Stomach (tissue), 19 donors: ENCODE measurements at places on chromosomes 2 and 18. TPM values are rescaled to one million over a fixed set of nuclear protein-coding genes. Genes with fewer than 3 reads are reported as not detected.

DNA sequence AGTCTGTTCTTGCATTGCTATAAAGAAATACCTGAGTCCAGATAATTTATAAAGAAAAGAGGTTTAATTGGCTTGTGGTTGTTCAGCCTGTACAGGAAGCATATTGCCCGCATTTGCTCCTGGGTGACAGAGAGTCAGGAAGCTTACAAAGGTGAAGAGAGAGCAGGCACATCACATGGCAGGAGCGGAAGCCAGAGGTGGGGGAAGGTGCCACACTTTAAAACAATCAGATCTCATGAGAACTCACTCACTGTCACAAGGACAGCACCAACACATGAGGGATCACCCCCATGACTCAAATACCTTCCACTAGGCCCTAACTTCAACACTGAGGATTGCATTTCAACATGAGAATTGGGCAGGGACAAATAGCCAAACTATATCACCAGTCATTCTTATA, 124.8 kb upstream of the COL5A2 start:
- no peaks in the 10 kb centered on the region for H3K4me1 ChIP-seq
- H3K36me3 ChIP-seq, result no peaks in the 10 kb centered on the region
- no peaks in the 10 kb centered on the region for H3K27me3 ChIP-seq
- no peak overlapping the region for H3K4me3 ChIP-seq

- H3K27ac ChIP-seq, result no peak overlapping the region
- H3K4me1 ChIP-seq, result no peaks in the 10 kb centered on the region
- no peaks in the 10 kb centered on the region for H3K27me3 ChIP-seq
- no peak overlapping the region for H3K4me3 ChIP-seq
- no peak for DNase-seq
Observed at GRCh38 chr2:8858910-8859309, 21.5 kb upstream of the KIDINS220 start.

DNA sequence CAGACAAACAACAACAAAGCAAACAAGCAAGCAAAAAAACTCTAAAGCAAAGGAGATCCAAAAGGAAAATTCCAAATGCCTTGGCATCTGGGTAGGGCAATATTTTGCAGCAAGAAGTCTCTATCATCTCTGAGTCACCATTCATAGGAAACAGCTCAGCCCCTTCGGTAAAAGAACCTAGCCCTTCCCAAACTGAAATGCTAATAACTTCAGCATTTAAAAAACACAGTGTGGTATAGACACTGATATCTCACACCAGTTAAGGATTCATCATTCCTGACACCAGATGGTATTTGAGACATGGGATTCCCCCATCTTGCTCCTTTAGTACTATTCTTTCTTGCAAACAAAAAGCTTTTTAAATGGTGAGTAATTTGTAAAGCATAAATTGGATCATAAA, 491.8 kb downstream of the TXNL1 start:
- no peaks in the 10 kb centered on the region for H3K4me1 ChIP-seq
- no peaks in the 10 kb centered on the region for H3K36me3 ChIP-seq
- no peaks in the 10 kb centered on the region for H3K27me3 ChIP-seq
- no peak overlapping the region for H3K27ac ChIP-seq

GRCh38 chr2:238108423-238109183, 8.5 kb downstream of the ESPNL start:
- peaks cover 9% of the 10 kb centered on the region for H3K27me3 ChIP-seq
- H3K4me3 ChIP-seq, result no peak overlapping the region
- no peaks in the 10 kb centered on the region for H3K36me3 ChIP-seq
- DNase-seq, result no peak
- no peaks in the 10 kb centered on the region for H3K4me1 ChIP-seq
- no peak overlapping the region for H3K27ac ChIP-seq

- H3K27ac ChIP-seq, result no peak overlapping the region
- no peak overlapping the region for H3K4me3 ChIP-seq
- H3K27me3 ChIP-seq, result no peaks in the 10 kb centered on the region
- H3K4me1 ChIP-seq, result peaks cover 11% of the 10 kb centered on the region
- DNase-seq, result no peak
Observed at GRCh38 chr2:120319686-120320317, 26.1 kb upstream of the INHBB start.

- DNase-seq, result no peak
- H3K27me3 ChIP-seq, result peaks cover 16% of the 10 kb centered on the region
- H3K4me3 ChIP-seq, result no peak overlapping the region
- H3K4me1 ChIP-seq, result peaks cover 18% of the 10 kb centered on the region
- no peak overlapping the region for H3K27ac ChIP-seq
Observed at GRCh38 chr18:79794846-79795245, 2.9 kb upstream of the KCNG2 start.

- no peaks in the 10 kb centered on the region for H3K36me3 ChIP-seq
- H3K27ac ChIP-seq, result no peak overlapping the region
- H3K4me1 ChIP-seq, result no peaks in the 10 kb centered on the region
- no peak overlapping the region for H3K4me3 ChIP-seq
Observed at GRCh38 chr2:104744537-104744936, 109.4 kb upstream of the POU3F3 start.

DNA sequence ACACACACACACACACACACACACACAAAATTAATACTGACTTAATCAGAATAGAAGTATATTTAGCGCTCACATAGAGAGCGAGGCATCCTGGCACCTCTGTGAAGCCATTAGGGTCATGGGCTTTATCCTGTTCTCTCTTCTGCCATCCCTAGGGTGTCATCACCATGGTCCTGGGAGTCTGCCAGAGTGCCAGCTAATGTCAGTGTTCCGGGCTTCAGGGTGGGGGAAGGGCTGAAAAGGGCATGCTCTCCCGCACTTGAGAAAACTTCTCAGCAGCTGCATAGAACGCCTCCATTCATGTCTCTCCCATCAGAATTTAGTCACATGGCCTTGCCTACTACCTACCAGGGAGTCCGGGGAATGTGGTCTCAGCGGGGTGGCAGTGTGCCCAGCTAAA, 19.7 kb upstream of the DYNC2LI1 start:
- DNase-seq, result no peak
- H3K36me3 ChIP-seq, result no peaks in the 10 kb centered on the region
- H3K4me1 ChIP-seq, result no peaks in the 10 kb centered on the region
- no peak overlapping the region for H3K27ac ChIP-seq
- H3K4me3 ChIP-seq, result no peak overlapping the region

- DNase-seq, result peak; percentile 2
- H3K4me3 ChIP-seq, result no peak overlapping the region
- H3K27ac ChIP-seq, result no peak overlapping the region
- H3K27me3 ChIP-seq, result no peaks in the 10 kb centered on the region
Observed at GRCh38 chr2:128600581-128601297, 282.1 kb upstream of the HS6ST1 start.

GRCh38 chr2:43127208-43127940, 99.0 kb downstream of the ZFP36L2 start:
- peak; percentile 80 for DNase-seq
- no peak overlapping the region for H3K27ac ChIP-seq
- H3K36me3 ChIP-seq, result no peaks in the 10 kb centered on the region
- H3K27me3 ChIP-seq, result no peaks in the 10 kb centered on the region

DNA sequence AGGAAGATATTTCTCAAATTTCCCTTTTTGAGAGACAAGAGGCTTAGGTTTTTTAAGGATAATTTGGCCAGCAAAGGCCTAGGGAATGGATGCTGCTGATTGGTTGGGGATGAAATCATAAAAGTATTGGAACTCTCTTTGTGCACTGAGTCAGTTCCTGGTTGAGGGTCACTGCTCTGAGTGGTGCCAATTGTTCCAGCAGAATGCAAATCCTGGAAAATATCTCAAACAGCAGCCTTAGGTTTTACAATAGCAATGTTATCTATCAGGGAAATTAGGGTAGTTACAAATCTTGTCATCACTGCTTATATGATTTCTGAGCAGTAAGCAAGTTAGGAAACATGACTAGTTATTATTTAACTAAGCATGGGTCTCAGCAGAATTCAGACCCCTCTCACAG, 96.2 kb downstream of the RAD51AP2 start:
- H3K36me3 ChIP-seq, result no peaks in the 10 kb centered on the region
- H3K27me3 ChIP-seq, result no peaks in the 10 kb centered on the region
- no peak overlapping the region for H3K4me3 ChIP-seq
- H3K4me1 ChIP-seq, result no peaks in the 10 kb centered on the region
- H3K27ac ChIP-seq, result no peak overlapping the region

DNA sequence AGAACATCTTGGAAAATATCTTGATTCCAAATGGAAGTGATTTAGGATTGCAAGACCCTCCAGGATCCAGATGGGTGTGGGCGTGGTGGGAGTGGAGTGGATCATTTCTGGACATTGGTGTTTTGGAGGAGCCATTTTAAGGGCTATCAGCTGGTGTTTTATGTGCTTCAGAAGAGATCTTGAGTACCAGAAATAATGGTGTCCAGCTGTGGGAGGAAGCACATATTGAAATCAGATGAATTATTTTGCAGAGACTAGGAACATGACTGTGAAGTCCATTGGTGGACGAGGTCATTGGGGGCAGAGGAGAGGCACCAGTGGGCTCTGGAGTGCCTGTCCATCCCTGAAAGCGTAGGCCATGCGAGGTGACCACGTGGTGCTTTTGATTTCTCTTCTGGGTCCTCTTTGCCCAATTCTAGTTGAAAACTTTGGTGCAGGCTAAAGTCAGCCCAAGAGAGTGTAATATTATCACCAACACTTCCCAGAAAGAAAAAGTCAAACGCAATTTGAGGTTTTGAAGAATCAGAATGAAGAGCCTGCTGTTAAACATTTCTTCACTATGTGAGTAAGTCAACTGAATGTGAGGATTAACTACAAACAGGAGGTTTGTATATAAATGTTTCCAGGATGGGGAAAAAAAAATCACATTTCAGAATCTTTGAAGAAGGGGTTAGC, 31.6 kb downstream of the RNF144A start:
- peaks cover 31% of the 10 kb centered on the region for H3K4me1 ChIP-seq
- no peak overlapping the region for H3K27ac ChIP-seq
- no peaks in the 10 kb centered on the region for H3K36me3 ChIP-seq
- H3K4me3 ChIP-seq, result no peak overlapping the region
- no peak for DNase-seq

DNA sequence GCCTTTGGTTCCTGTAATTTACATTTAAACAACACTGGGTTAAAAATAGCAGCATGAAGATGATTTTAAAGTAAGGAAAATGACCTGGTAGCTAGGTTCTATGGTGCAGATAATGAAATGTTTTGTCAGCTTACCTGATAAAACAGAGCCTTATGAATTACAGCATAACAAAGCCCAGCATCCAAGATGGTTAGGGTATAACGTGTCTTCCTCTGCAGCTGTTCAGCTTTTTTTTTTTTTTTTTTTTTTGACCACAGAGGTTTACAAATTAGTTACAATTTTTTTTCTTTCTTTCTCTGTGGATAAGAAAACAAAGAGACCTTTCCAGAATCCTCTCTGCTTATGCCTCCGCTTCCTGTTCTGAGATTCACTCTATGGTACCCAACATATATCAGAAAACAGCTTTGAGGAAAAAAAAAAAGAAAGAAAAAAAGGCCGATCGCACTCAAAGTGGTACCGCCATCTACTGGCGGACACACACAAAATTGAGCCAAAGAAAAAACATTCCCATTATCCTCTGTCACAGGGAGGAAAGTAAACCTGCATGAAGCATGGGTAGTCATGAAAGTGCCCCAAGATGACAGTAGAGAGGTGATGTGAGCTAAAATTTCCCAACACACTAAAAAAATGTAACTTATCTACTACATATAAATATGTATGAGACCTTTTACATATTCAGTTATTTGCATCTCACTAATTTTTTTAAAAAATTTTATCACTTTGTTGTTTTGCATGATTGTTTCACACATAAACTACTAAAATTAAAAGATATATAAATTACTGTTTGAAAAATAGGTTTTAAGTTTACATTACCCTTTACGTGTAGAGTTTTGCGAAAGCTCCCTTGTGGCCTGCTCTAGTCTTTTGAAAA, at the start of gene SCN3A:
Gene SCN3A (minus strand): TSS at position 362 of the 871 bp plus-strand sequence. CDS start 27,656 bp downstream, outside the sequence.
- H3K27ac ChIP-seq, result no peak within 1 kb of the TSS
- no peak within 1 kb of the TSS for H3K4me3 ChIP-seq
- no peaks in the 10 kb centered on the region for H3K36me3 ChIP-seq
- peak; percentile 30 for DNase-seq

DNA sequence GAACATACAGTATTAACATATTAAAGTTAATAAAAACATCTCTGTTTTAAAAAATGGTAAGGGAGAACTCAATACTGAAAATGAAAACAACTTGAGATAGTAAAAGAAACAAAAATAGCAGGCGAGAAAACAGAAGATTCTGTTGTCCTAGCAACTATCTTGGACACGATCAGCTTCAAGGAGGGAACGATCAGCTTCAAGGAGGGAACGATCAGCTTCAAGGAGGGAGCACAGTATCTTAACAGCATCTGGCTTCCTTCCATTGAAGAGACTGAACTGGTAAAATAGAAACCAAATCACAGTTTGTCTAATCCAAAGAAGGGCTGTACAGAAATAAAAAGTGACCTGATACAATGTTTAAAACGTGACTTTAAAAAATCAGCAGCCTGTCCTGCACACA, 51.8 kb downstream of the NDUFA10 start:
- H3K36me3 ChIP-seq, result peaks cover 94% of the 10 kb centered on the region
- H3K27ac ChIP-seq, result no peak overlapping the region
- no peaks in the 10 kb centered on the region for H3K27me3 ChIP-seq

DNA sequence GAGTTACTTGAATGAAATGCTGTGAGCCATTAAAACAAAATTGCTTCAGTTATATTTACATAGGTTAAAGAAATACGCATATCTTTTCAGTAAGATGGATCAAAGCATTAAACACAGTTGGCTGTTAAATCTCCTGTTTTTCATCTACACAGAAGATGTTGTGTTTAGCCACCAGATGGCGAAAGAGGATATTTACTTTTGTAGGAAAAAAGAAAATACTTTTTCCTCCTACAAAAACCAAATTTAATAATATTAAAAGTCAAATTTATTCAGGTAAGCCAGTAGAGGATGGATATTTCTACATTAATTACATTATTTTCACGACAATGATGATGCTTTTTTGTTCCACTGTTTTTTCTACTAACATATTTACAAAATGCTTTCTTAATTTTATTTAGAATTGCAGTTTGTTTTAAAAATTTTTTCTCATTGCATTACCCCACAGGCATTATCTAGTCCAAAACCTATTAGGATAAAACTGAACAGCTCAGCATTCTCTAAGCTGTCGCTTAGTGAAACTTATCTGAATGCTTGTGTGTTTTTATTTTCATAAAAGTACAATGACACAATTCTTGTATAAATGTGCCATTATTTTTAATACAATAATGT, 173.7 kb downstream of the ASXL3 start:
- H3K4me3 ChIP-seq, result no peak overlapping the region
- peak; percentile 48 for DNase-seq
- H3K27me3 ChIP-seq, result no peaks in the 10 kb centered on the region
- no peak overlapping the region for H3K27ac ChIP-seq
- H3K36me3 ChIP-seq, result no peaks in the 10 kb centered on the region

The GALR1 gene
- under 0.01 TPM for total RNA-seq

The CFAP65 gene
- not detected for total RNA-seq

The TMEM178A gene
- total RNA-seq, result 36.5 TPM

The G6PC2 gene
- not detected for total RNA-seq

The CYP20A1 gene
- total RNA-seq, result 3.8 TPM

The ANKRD30B gene
- 0.29 TPM for total RNA-seq

The POTEJ gene
- total RNA-seq, result not detected

The TUBB8B gene
- not detected for total RNA-seq

The HOXD4 gene
- total RNA-seq, result not detected

The RALB gene
- total RNA-seq, result 44.6 TPM
